Bronchial epithelial cell (primary cell): ENCODE measurements at places on chromosomes 7 and 10.

- DNase-seq: no peak
These were observed 228.7 kb upstream of the PLXNA4 start for GRCh38 chr7:132804849-132805485.

DNA sequence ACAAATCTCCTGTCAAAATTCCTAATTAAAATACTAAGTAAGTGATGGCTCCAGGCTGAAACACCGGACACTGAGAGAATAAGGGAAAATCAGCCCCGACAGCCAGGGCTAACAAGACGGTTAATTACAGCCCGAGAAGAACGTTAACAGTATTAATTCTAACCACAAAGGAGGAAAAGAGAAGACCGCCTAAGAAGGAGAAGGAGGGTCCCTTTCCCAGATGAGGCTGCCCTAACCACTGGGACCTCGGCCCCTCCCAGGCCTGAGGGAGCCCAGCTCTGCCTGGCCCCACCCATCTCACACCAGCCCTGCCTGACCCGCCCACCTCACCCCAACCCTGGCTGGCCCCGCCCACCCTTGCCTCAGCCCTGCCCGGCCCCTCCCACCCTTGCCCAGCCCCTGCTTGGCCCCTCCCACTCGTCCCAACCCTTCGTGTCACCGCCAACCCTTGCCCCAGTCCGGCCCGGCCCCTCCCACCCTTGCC lies 51.3 kb downstream of the PWWP2B start:
- peak; percentile 80 for DNase-seq

DNA sequence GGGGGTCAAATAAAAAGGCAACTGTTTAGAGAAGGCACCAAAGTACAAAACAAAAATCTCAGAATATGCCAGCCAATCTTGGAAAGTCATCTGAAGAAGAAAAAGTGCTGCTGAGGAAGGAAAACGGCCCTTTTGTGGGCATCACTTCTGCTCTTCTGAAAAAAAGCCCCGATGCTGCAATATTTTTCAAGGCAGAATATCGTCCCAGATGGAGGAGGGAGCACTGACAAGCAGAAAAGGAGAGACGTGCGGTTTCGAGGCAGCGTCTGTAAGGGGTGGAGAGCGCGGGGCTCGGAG lies 959 bp upstream of the ATRNL1 start:
- no peak for DNase-seq

- no peak for DNase-seq
These were observed 468.4 kb upstream of the SEMA3D start for GRCh38 chr7:85655252-85655651.

DNA sequence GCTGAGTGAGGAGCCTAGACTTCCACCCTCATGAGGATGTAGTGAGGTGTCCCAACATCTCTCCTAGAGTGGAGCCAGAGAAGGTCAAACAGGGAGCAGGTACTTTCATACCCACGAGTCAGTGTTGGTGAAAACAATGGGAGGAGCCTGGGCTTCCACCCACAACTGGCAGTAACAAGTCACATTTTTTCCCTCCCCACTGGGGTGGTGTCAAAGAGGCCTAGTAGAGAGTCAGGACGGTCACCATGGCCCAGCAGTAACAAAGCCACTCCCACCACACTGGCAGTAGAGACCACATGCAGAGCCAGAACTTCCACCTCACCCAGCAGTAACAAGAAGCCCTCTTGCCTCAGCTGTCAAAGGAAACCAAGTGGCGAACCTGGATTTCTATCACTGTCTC lies 280.2 kb upstream of the IMMP2L start:
- no peak for DNase-seq

GRCh38 chr10:86888585-86889381 lies 68.6 kb downstream of the MMRN2 start:
- DNase-seq: peak; percentile 43

DNA sequence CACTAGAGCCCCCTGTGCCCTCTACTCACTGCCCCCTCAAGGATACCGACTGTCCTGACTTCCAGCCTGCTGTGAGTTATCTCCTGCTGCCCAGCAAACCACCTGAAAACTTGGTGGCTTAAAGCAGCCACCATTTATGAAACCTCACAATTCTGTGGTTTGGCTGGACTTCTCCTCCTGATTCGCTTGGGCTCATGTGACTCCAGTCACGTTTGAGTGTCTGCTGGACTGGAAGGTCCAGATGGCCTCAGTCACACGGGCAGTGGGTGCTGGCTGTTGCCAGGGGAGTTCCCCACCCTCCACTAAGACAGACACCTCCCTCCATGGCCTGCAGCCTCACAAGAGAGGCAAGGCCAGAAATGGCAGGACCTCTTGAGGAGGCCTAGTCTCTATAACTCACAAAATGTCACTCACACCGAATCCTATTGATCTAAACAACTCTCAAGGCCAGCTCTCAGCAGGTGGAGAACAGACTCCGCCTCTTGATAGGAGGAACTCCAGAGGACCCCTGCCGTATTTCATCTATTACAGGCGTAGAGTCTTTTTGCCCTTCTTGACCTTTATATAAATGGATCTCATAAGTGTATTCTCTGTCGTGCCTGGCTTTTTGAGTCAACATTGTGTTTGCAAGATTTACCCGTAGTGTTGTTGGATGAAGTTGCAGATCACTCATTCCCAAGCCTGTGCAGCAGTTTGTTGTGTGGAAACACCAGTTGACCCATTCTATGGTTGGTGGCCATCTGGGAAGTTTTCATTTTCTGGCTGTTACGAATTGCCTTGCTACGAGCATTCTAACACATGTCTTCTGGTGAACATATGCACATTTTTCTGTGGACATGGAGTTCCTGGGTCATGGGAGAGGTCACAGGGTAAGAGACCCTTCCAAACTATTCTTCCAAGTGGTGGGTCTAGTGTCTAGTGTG lies 48.3 kb downstream of the ZMIZ1 start:
- no peak for DNase-seq

DNA sequence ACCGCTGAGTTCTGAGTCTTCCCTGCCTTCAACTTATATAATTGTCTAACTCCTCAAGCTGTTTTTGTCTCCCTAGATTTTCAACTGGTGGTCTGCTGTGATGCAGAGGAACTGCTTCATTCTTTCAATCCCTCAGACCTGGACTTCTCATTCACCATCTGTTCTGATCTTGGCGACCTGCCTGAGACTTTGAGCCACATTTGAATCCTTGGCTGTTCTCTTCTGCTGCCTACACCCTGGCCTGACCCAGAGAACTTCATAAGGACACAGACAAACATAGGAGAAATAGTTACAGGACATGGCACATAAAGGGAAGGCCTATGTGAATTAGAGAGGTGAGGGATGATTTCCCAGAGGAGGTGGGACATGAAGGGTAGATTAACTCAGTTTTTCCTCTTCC lies 326.7 kb downstream of the PTEN start:
- DNase-seq: no peak

DNA sequence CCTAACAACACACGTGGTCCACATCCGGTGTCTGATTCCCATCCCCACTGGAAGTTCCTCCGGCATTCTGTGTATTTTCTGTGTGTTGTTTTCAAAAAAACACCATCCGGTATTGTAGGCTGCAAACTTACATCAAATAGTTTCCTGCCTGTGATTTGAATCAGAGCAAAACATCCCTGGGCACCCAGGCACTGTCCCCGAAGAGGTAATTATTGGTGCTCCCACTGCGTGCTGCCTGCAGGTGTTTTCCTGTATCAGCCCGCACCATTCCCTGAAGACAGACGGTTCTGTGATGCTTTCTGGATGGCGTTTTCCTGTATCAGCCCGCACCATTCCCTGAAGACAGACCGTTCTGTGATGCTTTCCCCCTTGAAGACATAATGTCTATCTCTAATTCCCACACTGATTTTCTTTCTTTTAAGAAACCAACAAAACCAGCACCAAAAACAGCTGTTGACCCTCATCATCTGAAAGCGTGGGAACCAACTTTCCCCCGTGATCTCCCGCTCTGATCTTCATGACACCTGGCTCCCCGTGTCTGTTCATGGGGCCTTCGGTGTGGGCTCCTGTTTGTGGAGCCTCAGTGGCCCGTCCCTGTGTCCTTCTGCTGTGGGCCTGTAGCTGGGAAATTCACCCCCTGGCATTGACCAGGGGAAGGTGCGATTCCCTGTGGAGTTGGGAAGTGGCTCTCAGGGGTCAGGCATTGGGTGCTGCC lies 205.3 kb downstream of the ADARB2 start:
- no peak for DNase-seq
